ENCODE measurements at places on chromosomes 12 and 14. TPM values are rescaled to one million over a fixed set of nuclear protein-coding genes. Genes with fewer than 3 reads are reported as not detected.

The TMEM121 gene
- total RNA-seq, result 2.7 TPM

The NTF3 gene
- 5.0 TPM for total RNA-seq

The E2F7 gene
- total RNA-seq, result 4.2 TPM

The COL2A1 gene
- 0.34 TPM for total RNA-seq

The MIP gene
- total RNA-seq, result not detected

The TPPP2 gene
- not detected for total RNA-seq

The PLD4 gene
- not detected for total RNA-seq

Data from glutamatergic neuron (in vitro differentiated cells).